Trophoblast cell (in vitro differentiated cells and primary cell): ENCODE measurements at places on chromosomes 16 and 17.

- DNase-seq: no peak
Measured at GRCh38 chr17:32862940-32863339, 14.0 kb downstream of the MYO1D start.

DNA sequence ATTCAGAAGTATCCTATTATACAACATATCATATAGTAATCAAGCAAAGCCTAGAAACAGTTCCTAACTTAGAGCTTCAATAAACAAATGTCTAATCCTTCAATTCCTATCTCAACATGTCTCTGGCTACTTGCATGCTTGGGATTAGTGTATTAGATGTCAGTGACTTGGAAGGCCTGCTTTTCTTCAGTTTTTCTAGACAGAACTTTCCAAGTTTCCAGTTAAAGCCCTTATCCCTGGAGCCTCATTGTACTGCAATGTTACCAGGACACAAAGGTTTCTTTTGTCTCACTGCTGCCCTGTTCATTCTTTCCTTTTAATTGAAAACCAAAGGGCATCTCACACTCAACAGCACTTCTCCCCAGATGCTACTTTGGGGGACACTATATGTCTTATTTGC is 16.5 kb downstream of the PSME3IP1 start:
- DNase-seq: no peak

GRCh38 chr17:63931981-63932561 is at the start of gene CD79B:
Gene CD79B (minus strand): TSS chr17:63932331. CDS start chr17:63932261, 70 bp downstream.
- no peak for DNase-seq

- DNase-seq: no peak
Measured at GRCh38 chr16:77652399-77652798, 69.9 kb upstream of the NUDT7 start.

- DNase-seq: peak; percentile 13
Measured at GRCh38 chr17:78613416-78613815, 36.2 kb upstream of the DNAH17 start.

GRCh38 chr16:24819462-24820040 is 26.2 kb upstream of the SLC5A11 start:
- DNase-seq: no peak

DNA sequence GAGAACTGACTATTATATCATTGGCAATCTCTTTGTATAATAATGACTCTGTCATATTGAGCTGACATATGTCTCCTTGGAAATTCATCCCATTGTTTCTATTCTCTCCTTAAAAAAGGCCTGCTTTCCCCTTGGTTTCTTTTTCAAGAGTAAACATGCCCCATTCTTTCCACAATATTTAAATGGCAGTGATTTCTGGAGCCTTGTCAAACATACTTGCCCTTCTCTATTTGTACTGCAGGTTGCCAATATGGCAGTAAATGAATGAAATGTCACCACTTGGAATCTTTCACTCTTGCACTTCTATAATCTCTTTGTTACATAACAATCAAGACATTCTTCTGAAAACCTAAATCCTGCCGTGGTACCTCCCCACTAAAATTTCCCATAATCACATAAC is 1265.1 kb upstream of the CDH8 start:
- DNase-seq: no peak

DNA sequence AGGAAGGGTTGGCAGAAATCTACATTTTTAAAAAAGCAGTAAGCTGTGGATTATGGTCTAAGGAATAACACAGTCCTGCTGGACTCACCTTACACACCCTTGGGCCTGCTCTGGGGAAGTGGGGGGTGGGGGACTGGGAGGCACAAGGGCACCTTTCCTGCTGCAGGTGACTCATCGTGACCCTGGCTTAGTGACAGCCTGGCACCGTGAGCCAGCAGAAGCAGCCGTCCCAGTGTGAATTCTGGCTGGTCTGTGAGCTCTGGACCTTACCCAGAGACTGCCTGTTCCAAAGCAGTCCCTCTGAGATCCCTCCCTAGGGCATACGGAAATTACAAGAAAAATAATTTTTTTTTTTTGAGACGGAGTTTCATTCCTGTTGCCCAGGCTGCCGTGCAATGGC is 4.2 kb upstream of the CRK start:
- no peak for DNase-seq

GRCh38 chr16:11835891-11836649 is 15.3 kb downstream of the RSL1D1 start:
- DNase-seq: peak; percentile 57

GRCh38 chr17:62187681-62188080 is 122.6 kb upstream of the MED13 start:
- DNase-seq: no peak

GRCh38 chr17:29577001-29577370 is 8.5 kb downstream of the TP53I13 start:
- no peak for DNase-seq

GRCh38 chr17:75457047-75457654 is 716 bp downstream of the TMEM94 start:
- no peak for DNase-seq

DNA sequence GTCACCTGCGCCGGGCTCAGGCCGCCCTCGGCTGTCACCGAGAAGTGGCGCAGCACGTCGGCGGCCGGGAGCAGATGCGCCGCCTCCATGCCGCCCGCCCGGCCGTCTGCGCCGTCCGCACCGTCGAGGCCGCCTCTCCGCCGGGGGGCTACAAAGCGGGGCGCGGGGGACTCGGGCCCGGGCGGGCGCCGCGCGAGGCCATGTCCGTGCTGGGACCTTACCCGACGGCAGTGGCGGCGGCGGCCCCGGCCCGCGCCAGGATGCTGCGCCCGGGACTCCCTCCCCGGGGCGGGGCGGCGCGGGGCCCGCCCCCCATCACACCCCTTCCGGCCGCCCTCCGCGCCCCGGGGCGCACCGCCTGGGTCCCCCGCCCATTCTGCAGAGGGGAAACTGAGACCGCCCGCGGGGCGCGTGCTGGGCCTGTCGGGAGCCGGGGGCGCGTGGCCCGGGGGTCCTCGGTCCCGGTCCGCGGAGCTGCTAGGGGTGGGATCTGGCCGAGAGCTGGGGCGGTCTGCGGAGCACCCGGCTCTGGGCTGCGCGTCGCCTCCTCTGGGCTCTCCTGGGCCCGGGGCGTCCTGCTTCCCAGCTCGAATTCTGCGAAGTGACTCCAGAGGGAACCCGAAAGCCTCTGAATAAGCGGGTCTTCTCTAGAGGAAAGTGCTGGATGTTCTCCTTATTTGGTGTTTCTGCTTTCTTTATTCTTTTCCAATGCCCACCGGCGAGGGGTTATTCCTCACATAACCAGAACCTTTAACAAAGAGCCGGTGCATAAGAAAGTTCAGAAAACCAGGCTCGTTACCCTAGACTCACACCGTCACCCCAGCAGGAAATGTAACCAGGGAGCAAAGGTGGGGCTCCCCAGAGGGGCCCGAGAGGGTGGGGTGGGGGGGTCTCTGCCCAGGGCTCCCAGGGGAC is at the start of gene ATP2A3:
Gene ATP2A3 (minus strand): TSS at position 235 of the 915 bp plus-strand sequence. CDS start 146 bp downstream, at position 89.
- no peak for DNase-seq

- DNase-seq: peak; percentile 42
Measured at GRCh38 chr16:74297145-74297665, 591 bp downstream of the PSMD7 start.

- peak; percentile 42 for DNase-seq
Measured at GRCh38 chr16:19294156-19294649, 8.7 kb downstream of the CLEC19A start.

- DNase-seq: peak; percentile 67
Measured at GRCh38 chr17:34291721-34292348, 6.3 kb downstream of the CCL11 start.

GRCh38 chr17:81223762-81224130 is 981 bp upstream of the CEP131 start:
- DNase-seq: peak; percentile 61

- DNase-seq: no peak
Measured at GRCh38 chr16:82329504-82330192, 159.6 kb upstream of the MPHOSPH6 start.

DNA sequence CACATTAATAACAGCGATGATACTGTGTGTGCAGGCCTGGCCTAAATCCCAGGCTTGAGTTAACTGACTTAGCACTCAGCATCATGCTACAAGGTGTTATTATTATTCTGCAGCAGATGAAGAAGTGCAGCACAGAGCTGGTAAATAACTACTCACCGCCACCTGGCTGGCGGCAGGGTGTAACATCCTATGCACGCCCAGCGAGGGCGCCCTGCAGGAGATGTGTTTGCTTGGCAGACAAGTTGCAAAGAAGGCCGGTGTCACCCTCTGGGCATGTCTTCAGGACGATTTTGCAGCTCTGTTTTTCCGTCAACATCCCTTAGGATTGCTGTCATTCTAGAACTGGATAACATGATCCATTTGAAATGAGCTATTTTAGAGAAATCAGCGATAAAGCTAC is 30.1 kb downstream of the DNAH9 start:
- DNase-seq: no peak

- no peak for DNase-seq
Measured at GRCh38 chr17:67186782-67187181, 58.2 kb downstream of the HELZ start.

GRCh38 chr16:17404941-17405689 is 65.6 kb downstream of the XYLT1 start:
- no peak for DNase-seq

- peak; percentile 99 for DNase-seq
Measured at GRCh38 chr16:89319886-89320781, 102.6 kb downstream of the ZNF778 start.

GRCh38 chr16:51818342-51818944 is 667.4 kb upstream of the SALL1 start:
- DNase-seq: no peak
